Right ventricle myocardium superior (tissue), 1 donor: ENCODE measurements at places on chromosomes 11 and 22.
A peak's percentile ranks its signal among the peaks of the same experiment; 100 is the strongest.

- DNase-seq = no peak
Observed at GRCh38 chr11:106391771-106392420, 314.4 kb downstream of the AASDHPPT start.

- DNase-seq = peak; percentile 56
Observed at GRCh38 chr11:125224391-125225021, 60.0 kb downstream of the PKNOX2 start.

DNA sequence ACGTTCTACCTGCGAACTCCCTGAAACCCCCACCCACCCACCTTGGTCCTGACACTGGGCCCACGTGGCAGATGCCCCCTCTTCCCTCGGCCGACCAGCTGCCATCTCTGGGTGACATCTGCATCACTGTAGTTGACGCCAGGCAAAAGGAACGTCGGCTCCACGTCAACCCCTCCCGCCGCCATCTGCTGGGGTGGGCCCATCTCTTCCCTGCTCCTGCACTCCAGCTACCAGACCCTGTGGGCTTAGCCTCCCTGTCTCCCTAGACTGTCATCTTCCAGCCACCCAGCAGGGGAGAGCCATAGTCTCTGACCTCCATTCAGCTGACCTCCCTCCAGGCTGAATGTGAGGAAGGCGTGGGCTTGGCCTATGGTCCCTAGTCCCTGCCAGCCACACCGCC is 21.4 kb downstream of the CHID1 start:
- no peak for DNase-seq

- no peak for DNase-seq
Observed at GRCh38 chr11:32497951-32498350, 62.6 kb upstream of the WT1 start.

DNA sequence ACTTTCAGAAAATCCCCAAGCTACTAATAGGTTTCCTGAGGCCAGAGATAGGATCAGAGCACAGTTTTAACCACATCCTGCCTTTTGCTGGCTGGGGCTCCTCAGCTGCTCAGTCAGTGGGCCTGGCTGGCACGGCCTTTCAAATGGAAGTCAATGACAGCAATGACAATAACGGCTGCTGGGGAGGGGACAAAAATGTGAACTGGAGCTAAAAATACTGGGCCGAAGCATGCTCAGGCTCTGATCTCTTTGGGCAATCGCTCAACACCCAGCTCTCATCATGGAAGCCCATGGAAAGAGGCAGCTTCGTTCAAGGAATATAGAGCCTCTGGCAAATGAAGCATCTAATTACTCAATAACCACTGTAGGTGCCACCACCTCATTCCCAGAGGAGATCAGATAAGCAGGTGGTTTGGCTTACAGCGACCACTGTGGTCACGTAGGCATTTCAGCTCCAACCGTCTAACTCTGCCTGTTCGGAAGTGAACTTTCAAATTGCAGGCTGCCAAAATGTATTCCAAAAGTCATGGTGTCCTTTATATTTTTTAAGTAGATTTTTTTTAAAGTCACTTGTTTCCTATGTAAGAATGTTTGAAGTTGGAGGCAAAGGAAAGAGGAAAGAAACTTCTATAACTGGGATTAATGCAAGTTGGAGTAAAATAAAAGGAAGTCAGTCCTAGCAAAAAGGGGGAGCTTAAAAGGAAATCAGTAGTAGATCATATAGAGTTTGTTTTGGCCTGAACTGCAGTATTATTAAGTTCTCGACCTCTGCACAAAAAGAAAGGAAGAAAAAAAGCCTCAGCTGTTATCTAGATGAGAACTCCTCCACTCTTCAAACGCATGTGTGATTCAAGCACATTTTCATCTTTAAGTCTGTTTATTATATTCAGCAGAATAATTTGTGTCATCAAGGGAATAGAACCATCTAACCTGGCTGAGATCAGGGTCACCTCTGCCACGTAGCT is 14.1 kb downstream of the WT1 start:
- peak; percentile 61 for DNase-seq

- no peak for DNase-seq
Observed at GRCh38 chr11:6895010-6895409, 2.7 kb upstream of the OR2D2 start.

- no peak for DNase-seq
Observed at GRCh38 chr22:35275580-35275979, 18.3 kb downstream of the HMGXB4 start.

- no peak for DNase-seq
Observed at GRCh38 chr11:113540416-113541330, 65.5 kb upstream of the DRD2 start.

DNA sequence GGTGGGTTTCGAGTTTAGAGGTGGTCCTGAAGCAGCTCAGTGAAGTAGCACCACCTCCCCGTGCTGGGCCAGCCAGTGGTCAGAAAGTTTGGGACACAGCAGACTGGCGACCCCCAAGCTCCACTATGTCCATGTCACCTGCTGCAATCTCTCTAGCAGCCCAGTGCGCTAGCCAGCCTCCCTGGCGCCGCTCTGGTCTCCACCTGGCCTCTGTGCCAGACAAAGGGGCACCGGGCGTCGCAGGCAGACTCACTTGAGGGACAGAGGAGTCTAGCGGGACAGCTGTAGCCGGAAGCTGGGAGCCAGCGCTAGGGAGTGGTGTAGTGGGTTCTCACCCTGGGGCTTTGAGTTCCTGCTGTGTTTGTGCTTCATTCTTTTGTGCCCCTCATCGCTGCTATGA is 25.5 kb downstream of the MYBPC3 start:
- no peak for DNase-seq

DNA sequence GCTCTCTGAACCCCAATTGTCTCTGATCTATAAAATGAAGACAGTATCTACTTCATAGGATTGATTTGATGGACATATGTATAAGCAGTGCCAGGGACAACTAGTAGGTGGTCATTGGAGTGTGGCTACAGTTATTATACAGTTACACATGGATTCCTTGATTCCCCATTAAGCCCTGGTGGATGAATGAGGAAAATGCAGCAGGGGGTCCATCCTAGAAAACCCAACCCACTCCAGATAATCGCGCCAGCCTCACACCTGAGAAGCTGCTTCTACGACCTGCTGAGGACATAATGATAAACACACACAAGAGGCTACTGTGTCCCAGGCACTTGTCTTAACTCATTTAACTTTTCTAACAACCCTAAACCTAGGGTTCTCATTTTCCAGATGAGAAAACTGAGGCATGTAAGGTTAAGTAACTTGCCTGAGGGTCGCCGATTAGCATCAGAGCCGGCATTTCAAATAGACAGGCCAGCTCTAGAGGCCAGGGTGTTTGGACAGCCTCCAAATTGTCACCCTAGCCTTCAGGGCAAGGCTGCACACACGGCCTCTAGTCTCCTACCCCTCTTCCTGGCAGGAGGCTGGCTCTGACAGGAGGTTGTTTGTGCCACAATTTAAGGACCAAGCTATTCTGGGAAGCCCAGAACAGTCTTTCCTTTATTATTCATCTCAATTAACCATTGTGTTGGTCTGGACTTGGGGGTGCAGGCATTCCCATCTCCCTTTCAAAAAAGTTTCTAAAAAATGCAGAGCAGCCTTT is 3.8 kb upstream of the C11orf91 start:
- DNase-seq = no peak
